ENCODE measurements at places on chromosomes 3 and 15. TPM values are rescaled to one million over a fixed set of nuclear protein-coding genes. Genes with fewer than 3 reads are reported as not detected.
A peak's percentile ranks its signal among the peaks of the same experiment; 100 is the strongest.

GOLGA8T gene
- total RNA-seq, result not detected

KCNMB3 gene
- 1.0 TPM for total RNA-seq

NUP210 gene
- total RNA-seq, result 5.6 TPM

CSPG5 gene
- 0.27 TPM for total RNA-seq

ANKUB1 gene
- not detected for total RNA-seq

SLC6A20 gene
- 0.16 TPM for total RNA-seq

ACOX2 gene
- 27.5 TPM for total RNA-seq

ZIC4 gene
- total RNA-seq, result not detected

CNTN3 gene
- total RNA-seq, result 1.8 TPM

TMF1 gene
- 32.9 TPM for total RNA-seq

ATP13A5 gene
- total RNA-seq, result not detected

BCHE gene
- 96.2 TPM for total RNA-seq

MAPKBP1 gene
- 26.4 TPM for total RNA-seq

HCN4 gene
- 0.08 TPM for total RNA-seq

PPARG gene
- 11.7 TPM for total RNA-seq

TMEM207 gene
- total RNA-seq, result not detected

CAND2 gene
- 12.9 TPM for total RNA-seq

HRG gene
- total RNA-seq, result not detected

GP9 gene
- not detected for total RNA-seq

C2CD4B gene
- total RNA-seq, result 0.58 TPM

MITF gene
- 79.0 TPM for total RNA-seq

- no peak for ATAC-seq
These were observed 32.5 kb downstream of the GAP43 start for GRCh38 chr3:115655761-115656282.

- ATAC-seq, result peak; percentile 4
These were observed 632 bp downstream of the CTSH start for GRCh38 chr15:78944202-78944625.

- ATAC-seq, result no peak
These were observed 68.5 kb downstream of the TRANK1 start for GRCh38 chr3:36876181-36876936.

- ATAC-seq, result no peak
These were observed 18.7 kb upstream of the FOXP1 start for GRCh38 chr3:71602256-71602655.

- ATAC-seq, result no peak
These were observed 320.5 kb upstream of the UMPS start for GRCh38 chr3:124409650-124410275.

DNA sequence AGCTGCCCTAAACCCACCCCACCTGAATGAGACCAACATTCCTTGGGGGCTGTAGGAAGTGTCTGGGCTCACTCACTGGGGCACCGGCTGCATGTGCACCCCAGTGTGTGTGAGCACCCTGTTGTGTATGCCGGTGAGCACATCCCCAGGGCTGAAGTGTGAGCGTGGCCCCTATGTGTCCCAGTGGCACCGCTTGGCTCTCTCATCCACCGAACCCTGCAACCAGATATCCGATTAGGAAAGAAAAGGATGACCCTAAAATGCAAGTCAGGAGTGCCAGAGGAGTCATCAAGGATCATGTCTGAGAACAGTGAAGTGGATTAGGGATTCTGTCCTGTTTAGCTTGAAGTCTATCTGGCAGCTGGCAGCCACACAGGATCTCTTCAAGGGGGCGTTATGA is 84.0 kb upstream of the ALDH1L1 start:
- no peak for ATAC-seq

DNA sequence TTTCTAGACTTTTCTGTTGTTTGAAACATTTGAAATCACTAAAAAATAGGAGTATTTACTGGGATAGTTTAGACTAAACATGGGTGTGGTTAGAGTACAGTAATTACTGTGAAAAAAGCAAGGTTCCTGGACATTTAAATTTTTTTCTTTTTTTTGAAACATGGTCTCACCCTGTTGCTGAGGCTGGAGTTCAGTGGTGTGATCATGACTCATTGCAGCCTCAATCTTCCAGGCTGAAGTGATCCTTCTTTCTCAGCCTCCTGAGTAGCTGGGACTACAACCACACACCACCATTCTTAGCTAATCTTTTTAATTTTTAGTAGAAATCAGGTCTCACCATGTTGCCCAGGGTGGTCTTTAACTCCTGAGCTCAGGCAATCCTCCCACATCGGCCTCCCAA is 20.4 kb upstream of the CELF6 start:
- ATAC-seq, result no peak

DNA sequence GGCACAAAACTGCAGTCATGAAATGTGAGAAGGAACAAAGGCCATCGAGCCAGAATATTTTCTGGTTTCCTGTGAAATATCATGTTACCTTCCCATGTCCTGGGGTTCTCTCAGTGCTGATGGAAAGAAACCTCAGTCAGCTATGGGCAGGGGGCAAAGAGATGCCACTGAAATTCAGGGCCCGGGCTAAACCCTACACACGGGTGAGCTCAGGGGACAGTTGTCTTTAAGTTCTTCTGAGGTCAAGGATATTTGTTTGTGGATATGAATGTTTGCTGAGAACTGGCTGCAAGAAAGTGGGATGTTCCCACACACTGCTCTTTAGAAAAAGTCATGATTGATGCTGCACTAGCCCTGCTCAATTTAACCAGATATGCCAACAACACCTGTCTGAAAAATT is 187.2 kb downstream of the MEX3B start:
- ATAC-seq, result no peak

DNA sequence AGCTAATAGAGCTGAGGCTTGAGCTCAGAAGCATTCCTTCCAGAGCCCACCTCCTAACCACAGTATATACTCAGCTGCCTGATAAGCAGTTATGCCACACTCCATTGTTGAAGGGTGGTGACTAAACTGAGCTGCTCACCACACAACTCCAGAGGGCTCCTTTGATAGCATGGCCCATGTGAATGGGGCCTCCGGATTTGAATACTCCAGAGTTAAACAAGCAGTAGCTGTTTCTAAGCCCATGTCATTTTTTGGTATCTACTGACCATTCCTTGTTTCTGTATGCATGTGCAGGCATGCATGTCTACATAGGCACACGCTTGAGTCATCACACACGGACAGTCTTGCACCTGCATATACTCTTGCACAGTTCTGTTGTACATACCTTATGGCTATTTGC is 28.9 kb downstream of the IGSF10 start:
- no peak for ATAC-seq

- peak; percentile 30 for ATAC-seq
These were observed 871 bp downstream of the MAP1A start for GRCh38 chr15:43518197-43518761.

DNA sequence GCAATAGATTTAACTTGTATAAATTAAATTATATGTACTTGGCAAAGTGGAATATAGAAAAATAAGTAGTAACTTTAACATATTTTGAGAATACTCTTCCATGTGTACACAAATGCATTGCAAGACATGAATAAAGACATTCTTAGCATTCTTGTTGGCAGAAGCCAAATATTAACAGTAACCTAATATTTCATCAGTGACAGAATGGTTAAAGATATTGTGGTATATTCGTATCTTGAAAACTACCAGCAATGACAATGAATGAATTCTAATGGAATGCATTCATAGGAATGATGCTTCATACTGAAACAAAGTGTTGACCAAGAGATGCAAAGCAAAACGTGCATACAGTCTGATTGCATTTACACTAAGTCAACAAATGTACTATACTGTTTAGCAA is 524.7 kb downstream of the GRM7 start:
- no peak for ATAC-seq

GRCh38 chr15:43988900-43989299 is 162.1 kb downstream of the WDR76 start:
- ATAC-seq, result no peak

- ATAC-seq, result no peak
These were observed 102.1 kb downstream of the RFTN1 start for GRCh38 chr3:16411441-16411840.

DNA sequence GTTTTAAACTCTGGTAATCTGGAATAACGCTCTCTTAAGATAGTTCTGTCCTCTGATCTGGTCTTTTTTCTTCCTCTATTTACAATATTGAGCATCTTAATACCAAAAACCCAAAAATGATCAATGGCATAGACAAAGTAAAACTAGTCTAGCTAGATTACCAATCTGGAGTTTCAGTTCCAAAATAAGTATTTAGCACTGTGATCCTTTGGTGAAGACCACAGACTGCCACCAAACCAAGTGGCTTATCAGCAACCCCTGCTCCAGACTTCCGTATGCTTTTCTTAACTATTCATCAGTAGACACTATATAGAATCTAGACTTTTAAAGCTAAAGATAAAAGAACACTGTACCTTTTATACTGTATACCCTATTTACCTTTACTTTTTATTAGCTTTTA is 35.5 kb upstream of the MAN2C1 start:
- no peak for ATAC-seq

DNA sequence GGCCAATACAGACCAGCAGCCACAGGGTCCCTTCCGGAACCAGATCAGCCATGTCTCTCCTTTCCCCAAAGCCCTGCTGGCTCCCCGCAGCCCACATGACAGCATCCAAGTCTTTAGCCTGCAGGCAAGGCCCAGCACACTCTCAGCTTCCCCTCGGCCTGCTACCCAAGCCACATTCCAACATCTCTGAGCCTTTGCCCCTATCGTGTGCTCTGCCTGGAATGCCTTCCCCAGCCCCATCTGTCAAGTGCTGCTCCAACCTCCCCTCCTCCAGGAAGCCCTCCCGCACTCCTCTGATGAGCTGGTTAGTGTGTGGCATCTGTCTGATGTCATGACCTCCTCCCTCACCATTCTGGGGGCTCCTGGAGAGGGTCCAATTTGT is 8.5 kb downstream of the PLXND1 start:
- ATAC-seq, result no peak

DNA sequence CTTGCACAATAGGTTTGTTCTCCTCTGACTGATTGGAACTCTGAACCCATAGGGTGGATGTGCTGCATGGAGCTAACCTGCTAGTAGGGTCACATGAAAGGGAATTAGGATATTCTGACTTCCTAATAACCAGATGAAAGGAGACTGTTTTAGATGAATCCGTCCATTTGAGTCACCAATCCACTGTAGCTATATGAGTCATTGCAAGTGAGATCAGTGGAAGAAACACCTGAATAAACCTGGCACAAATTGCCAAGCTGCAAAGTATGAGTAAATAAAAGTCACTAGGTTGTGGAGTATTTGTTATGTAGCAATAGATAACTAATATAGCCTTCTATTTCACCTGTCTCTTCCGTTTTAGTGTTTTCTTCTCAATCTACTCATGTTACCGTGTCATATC is 584.4 kb downstream of the PDCD6IP start:
- ATAC-seq, result no peak

- ATAC-seq, result no peak
These were observed 188.1 kb upstream of the CHRM5 start for GRCh38 chr15:33780011-33780768.

- ATAC-seq, result no peak
These were observed 64.4 kb upstream of the PPARG start for GRCh38 chr3:12224181-12225147.

GRCh38 chr3:192128060-192128459 is 599.3 kb downstream of the FGF12 start:
- no peak for ATAC-seq

- ATAC-seq, result no peak
These were observed 240.0 kb upstream of the SEMA6D start for GRCh38 chr15:47477341-47477740.

GRCh38 chr15:53709821-53710220 is 49.6 kb downstream of the WDR72 start:
- ATAC-seq, result no peak

- ATAC-seq, result no peak
These were observed 169.6 kb downstream of the B3GALNT1 start for GRCh38 chr3:160935413-160936095.

GRCh38 chr15:92979011-92979701 is 79.0 kb downstream of the CHD2 start:
- no peak for ATAC-seq

- ATAC-seq, result no peak
These were observed 214.5 kb downstream of the XXYLT1 start for GRCh38 chr3:195056506-195056905.

GRCh38 chr3:33318710-33319380 is 41.6 kb downstream of the FBXL2 start:
- no peak for ATAC-seq

DNA sequence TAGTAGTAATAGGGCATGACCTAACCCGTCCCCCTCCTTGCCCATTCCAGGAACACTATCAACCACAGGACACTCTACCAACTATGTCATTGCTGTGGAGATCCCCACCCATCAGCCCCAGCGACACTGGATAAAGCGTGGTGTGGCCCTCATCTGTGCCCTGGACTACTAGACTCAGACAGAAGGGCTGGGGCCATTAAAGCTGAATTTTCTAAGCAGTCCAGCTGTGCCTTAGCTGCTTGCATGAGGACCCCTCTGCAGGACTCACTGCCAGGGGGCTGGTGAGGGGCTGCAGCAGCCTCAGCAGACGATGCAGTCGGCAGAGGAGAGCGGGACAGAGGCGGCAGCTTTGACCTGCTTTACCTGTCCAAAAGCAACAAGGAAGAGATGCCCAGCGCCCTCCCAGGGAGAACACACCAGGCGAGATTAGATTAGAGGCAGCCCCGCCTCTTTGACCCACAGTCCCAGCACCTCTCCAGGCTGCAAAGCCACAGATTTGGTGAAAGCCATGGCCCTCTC is 44.6 kb downstream of the SEMA3G start:
- ATAC-seq, result no peak

DNA sequence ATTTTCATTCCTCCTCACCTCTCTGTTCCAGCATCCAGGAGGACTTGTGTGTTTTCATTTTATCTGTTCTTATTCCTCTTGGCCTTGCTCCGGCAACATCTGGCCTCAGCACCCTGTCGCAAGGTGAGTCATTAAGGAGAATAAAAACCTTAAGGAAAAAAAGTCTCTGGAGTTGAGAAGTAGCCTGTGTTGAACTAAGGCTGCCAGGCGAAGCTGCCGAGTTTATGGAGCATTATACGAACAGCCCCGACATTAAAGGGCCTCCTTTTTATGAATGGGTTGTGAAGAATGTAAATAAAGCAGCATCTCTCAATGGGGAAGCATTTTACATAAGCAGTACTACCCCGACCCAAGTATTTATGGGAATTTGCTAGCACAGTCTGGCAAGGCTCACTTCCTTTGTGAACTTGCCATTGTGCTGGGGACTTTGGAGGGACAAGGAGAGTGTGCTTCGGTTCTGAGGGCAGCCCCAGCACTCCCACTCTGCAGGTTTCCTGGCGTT is 4.7 kb downstream of the BAHD1 start:
- ATAC-seq, result no peak

DNA sequence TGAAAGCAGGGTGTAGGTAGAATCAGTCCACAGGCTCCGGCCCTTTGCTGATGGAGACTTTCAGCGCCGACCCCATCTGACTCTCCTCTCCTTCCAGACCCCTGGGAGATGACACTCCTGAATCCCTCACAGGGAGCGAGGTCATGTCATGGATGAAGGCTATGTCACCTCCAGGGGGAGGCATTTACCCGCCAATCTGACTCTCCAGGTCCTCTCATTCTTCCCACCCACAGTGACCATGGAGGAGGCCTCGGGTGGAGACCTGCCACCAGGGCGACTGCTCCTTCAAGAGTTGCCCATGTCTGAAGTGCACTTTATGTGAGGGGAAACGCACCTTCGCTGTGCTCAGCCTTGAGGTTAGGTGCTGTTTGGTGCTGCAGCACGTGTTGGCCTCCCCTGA is 112.7 kb downstream of the KLF13 start:
- no peak for ATAC-seq

GRCh38 chr3:128486681-128487537 is 6.1 kb downstream of the GATA2 start:
- ATAC-seq, result no peak

- peak; percentile 89 for ATAC-seq
These were observed 36.7 kb upstream of the ZBTB38 start for GRCh38 chr3:141331377-141332318.

GRCh38 chr15:75718328-75718727 is 5.7 kb upstream of the CSPG4 start:
- ATAC-seq, result peak; percentile 54

All from gastroesophageal sphincter (tissue), 4 donors.